Vein endothelial cell (primary cell): ENCODE measurements at places on chromosomes 7 and 10. TPM values are rescaled to one million over a fixed set of nuclear protein-coding genes. Genes with fewer than 3 reads are reported as not detected.

Gene KNDC1
- total RNA-seq, result not detected in 2 replicates

Gene ARMH3
- 7.3 and 8.5 TPM in 2 replicates for total RNA-seq

Gene ZNF138
- 6.0 and 6.2 TPM in 2 replicates for total RNA-seq

Gene STEAP1
- 23.2 and 39.6 TPM in 2 replicates for total RNA-seq

Gene TRPV6
- total RNA-seq, result not detected in 2 replicates

Gene FOXI2
- not detected in 2 replicates for total RNA-seq

Gene MEIG1
- not detected in 2 replicates for total RNA-seq

Gene AFAP1L2
- total RNA-seq, result 6.5 TPM in 2 replicates

Gene SFMBT2
- total RNA-seq, result 0.98 and 2.9 TPM in 2 replicates

Gene CYP17A1
- total RNA-seq, result not detected in 2 replicates

Gene TRIM50
- not detected in 2 replicates for total RNA-seq

Gene INTS15
- total RNA-seq, result 20.5 and 26.5 TPM in 2 replicates

Gene NFE2L3
- total RNA-seq, result 40.2 and 60.8 TPM in 2 replicates

Gene ACHE
- total RNA-seq, result 1.1 and 2.0 TPM in 2 replicates

Gene CLDN3
- 0.98 TPM in 1 of 2 replicates, not detected in the other for total RNA-seq

Gene OR2A1
- total RNA-seq, result not detected in 2 replicates

Gene NXPH1
- total RNA-seq, result not detected in 2 replicates

Gene RAPGEF5
- total RNA-seq, result 197 and 204 TPM in 2 replicates

Gene EPDR1
- 1.3 and 3.2 TPM in 2 replicates for total RNA-seq

Gene SFRP5
- total RNA-seq, result not detected in 2 replicates

Gene APBB1IP
- total RNA-seq, result not detected in 2 replicates

Gene IFIT1B
- not detected in 2 replicates for total RNA-seq

Gene TYW1B
- 4.2 and 4.9 TPM in 2 replicates for total RNA-seq

Gene MMD2
- not detected in 2 replicates for total RNA-seq

Gene ZNF365
- under 0.01 TPM in 1 of 2 replicates, not detected in the other for total RNA-seq

Gene MKI67
- total RNA-seq, result 17.6 and 37.2 TPM in 2 replicates

Gene MBL2
- not detected in 2 replicates for total RNA-seq

Gene POLR2J2
- 5.3 and 8.5 TPM in 2 replicates for total RNA-seq

Gene ARID5B
- 10.9 and 15.0 TPM in 2 replicates for total RNA-seq

Gene CYP3A5
- total RNA-seq, result not detected in 2 replicates

Gene RELN
- total RNA-seq, result 59.3 and 137 TPM in 2 replicates

Gene ARMC3
- not detected in 2 replicates for total RNA-seq

Gene DYNC1I1
- total RNA-seq, result 1.6 and 3.3 TPM in 2 replicates

Gene STX1A
- 14.0 and 17.9 TPM in 2 replicates for total RNA-seq

Gene OPN1SW
- not detected in 2 replicates for total RNA-seq

Gene MYL10
- total RNA-seq, result not detected in 2 replicates

Gene UTF1
- not detected in 2 replicates for total RNA-seq

Gene RNF32
- under 0.01 TPM in 1 of 2 replicates, not detected in the other for total RNA-seq

Gene FAM20C
- 6.5 and 8.4 TPM in 2 replicates for total RNA-seq

Gene ATP5F1C
- total RNA-seq, result 276 and 311 TPM in 2 replicates

Gene LEP
- total RNA-seq, result not detected in 2 replicates

Gene RFC2
- 22.5 and 30.2 TPM in 2 replicates for total RNA-seq
